CD8-positive, alpha-beta memory T cell (primary cell): ENCODE measurements at places on chromosomes 12 and 14.

DNA sequence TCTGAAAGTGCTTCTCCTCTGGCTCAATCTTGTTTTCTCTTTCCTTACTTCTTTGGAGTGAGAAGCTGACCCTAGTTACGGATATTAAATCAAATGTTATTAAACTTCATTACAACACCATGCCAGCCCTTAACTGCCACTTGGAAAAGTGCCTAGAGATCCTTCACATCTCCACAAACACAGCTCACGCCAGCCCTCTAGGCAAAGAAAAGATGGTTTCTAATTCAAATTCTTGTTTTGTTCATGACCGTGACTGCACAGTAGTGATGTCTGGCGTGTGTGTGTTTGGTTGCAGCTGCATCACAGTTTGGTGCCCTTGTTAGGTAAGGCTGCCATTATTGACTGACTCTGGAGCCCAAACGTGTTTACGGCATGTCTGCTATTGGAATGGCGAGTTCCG lies 113.0 kb downstream of the BEGAIN start:
- DNase-seq, result no peak

- DNase-seq, result no peak
Observed at GRCh38 chr12:130832561-130833209, 6.4 kb downstream of the STX2 start.

- no peak for DNase-seq
Observed at GRCh38 chr12:48237162-48237561, 34.1 kb upstream of the OR10AD1 start.

DNA sequence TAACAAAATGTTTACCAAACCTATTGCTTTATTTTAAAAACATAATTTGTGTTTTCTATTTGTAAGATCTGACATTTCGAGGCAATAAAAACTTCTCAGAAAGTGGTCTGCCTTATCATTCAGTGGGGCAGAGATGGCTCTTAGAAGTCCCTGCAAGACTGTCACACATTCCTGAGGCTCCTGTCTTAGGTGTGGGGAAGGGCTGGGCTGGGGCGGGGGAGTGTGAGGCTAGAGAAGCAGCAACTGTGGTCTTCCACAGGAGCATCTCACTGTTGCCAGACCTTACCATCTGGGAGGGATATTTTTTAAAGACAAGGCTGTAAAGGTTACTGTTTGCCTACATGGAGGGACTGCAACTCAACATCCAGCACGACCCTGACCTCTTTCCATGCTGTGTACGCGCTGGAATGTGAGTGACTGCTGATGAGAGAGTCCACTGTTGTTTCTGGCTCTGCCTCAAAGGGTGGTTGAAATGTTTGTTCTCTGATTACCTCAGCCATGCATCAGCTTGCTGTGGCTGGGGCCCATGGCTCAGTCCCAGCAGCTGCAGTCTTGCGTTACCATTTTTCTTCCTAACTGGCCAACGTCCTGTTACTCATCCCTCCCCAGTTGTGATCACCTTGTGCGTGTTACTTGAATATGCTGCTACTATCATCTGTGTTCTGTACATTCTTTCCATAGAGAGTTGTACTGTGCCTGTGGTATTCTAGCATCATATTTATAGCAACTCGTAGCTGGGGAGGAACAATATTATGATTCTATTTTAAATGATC lies 12.4 kb downstream of the ERG28 start:
- no peak for DNase-seq
